ENCODE measurements at places on chromosomes 3 and 15.

DNA sequence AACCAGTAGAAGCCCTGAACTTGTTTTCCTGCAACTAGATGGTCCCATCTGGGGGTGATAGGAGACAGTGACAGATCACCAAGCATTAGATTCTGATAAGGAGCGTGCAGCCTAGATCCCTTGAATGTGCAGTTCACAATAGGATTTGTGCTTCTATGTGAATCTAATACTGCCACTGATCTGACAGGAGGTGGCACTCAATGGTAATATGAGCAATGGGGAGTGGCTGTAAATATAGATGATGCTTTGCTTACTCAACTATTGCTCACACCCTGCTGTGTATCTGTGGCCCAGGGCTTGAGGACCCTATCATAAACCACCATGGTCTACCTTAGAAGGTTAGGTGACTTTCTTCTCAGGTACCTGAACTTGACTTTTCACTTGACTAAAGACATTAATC, 417.1 kb upstream of the ARHGEF26 start:
- DNase-seq: no peak

- no peak for DNase-seq
Observed at GRCh38 chr3:31779514-31779913, 201.5 kb downstream of the OSBPL10 start.

DNA sequence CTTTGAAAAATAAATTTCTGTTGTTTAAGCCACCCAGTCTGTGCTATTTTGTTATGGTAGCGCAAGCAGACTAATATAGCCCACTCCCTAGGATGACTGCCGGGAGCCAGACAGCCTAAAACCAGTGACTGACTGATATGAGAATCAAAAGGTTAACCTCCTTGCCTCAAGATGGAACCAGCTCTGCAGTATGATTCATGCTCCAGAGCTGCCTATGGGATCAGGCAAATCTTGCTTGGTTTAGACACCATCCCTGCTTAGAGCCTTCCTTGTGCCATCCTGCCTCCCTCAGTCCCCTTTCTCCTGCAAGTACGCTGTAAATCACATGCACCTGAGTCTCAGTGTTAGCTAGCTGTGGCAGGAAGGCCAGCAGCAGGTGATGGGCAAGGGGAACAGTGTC, 39.3 kb downstream of the TRANK1 start:
- no peak for DNase-seq

DNA sequence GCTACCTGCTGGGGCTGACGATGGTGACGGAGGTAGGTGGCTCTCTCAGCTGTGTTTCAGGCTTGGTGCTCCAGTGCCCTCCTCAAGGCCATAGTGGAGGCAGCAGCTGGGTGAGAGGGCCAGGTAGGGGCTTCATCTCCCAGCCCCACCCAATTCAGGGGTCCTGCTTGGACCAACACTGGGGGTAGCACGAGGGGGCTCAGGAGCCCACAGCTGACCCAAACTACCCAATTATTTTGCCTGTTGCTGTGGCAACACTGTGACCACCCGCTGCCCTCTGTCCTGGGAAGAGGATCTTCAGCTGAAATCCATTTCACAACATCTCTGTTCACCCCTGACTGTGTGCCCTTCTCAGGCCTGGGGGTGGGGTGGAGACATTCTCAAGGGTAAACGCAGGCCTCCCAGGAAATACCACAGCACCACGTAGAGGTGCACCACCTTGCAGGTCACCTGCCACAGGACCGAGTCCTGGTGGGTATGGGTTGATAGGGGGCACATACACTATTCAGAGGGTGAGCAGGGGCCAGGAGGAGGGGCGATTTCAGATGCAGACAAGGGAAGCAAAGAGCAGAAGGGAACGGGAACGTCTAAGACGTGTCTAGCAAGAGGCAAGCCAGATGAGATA, 62.7 kb downstream of the GRIP2 start:
- no peak for DNase-seq

- DNase-seq: no peak
Observed at GRCh38 chr3:134339331-134339730, 34.9 kb downstream of the AMOTL2 start.

DNA sequence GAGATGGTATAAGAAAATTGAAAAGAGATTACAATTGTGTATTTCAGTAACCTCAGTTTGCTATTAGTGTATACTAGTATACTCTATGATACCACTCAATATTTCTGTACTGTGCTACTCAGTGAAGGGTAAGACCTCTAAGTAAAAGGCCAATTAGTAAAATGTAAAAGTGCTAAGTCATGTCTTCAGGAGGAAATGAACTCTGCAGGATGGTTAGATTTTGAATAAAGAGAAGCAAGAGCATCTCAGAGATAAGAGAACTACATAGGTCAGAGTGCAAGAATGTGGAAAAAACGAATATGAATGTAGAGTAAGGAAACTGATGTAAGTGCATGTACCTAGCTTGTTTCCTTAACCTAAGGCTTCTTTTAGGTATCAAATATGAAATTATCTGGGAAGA, 796.6 kb upstream of the GBE1 start:
- no peak for DNase-seq

- DNase-seq: no peak
Observed at GRCh38 chr3:115680803-115681345, 57.6 kb downstream of the GAP43 start.

- no peak for DNase-seq
Observed at GRCh38 chr3:185283374-185283935, 29.6 kb upstream of the EHHADH start.

GRCh38 chr15:88440021-88440420, 27.2 kb downstream of the MRPL46 start:
- no peak for DNase-seq

Data from anterior cingulate cortex (tissue), 58 donors.